T-helper 17 cell (primary cell): ENCODE measurements at places on chromosomes 1 and 21.

GRCh38 chr1:78561856-78562255 lies 58.4 kb upstream of the IFI44L start:
- DNase-seq: no peak

DNA sequence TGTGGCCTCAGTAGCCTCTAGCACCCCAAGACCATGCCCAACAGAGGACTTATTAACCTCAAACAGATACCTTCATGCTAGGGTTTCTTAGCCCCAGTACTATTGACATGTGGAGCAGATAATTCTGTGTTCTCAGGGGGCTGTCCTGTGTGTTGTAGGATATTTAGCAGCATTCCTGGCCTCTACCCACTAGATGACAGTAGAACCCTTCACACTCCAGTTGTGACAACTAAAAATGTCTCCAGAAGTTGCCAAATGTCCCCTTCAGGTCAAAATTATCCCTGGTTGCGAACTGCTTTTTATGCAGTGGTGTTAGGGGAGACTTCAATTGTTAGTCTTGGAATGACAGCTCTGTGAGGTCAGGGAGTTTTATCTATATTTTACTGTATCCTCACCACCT lies 8.1 kb downstream of the KAZN start:
- DNase-seq: no peak

DNA sequence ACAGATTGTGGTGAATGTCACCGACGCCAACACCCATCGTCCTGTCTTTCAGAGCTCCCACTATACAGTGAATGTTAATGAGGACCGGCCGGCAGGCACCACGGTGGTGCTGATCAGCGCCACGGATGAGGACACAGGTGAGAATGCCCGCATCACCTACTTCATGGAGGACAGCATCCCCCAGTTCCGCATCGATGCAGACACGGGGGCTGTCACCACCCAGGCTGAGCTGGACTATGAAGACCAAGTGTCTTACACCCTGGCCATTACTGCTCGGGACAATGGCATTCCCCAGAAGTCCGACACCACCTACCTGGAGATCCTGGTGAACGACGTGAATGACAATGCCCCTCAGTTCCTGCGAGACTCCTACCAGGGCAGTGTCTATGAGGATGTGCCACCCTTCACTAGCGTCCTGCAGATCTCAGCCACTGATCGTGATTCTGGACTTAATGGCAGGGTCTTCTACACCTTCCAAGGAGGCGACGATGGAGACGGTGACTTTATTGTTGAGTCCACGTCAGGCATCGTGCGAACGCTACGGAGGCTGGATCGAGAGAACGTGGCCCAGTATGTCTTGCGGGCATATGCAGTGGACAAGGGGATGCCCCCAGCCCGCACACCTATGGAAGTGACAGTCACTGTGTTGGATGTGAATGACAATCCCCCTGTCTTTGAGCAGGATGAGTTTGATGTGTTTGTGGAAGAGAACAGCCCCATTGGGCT lies 3.0 kb downstream of the CELSR2 start:
- DNase-seq: no peak

- DNase-seq: no peak
Measured at GRCh38 chr1:169572187-169572586, 14.1 kb downstream of the F5 start.

GRCh38 chr1:83670909-83671565 lies 327.9 kb downstream of the TTLL7 start:
- DNase-seq: no peak
